ENCODE measurements at places on chromosomes 3 and 15.

DNA sequence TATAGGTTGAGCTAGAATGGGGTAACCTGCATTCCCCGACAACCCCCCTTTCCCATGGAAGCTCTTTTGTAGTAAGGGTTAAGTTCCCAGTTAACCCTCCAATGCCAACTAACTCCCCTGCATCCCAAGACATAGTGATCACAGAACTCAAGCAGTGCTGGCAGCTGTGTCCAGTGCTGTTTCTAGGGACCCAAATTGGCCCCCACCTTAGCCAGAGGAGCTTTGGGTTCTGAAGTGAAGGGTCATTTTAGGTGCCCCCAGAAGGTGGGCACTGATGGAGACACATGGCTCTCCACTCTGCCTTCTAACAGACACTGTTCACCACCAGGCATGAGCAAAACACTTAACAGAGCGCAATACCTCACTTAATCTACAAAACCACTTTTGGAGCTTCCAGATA, 7.1 kb downstream of the FBXL22 start:
- no peak for DNase-seq

DNA sequence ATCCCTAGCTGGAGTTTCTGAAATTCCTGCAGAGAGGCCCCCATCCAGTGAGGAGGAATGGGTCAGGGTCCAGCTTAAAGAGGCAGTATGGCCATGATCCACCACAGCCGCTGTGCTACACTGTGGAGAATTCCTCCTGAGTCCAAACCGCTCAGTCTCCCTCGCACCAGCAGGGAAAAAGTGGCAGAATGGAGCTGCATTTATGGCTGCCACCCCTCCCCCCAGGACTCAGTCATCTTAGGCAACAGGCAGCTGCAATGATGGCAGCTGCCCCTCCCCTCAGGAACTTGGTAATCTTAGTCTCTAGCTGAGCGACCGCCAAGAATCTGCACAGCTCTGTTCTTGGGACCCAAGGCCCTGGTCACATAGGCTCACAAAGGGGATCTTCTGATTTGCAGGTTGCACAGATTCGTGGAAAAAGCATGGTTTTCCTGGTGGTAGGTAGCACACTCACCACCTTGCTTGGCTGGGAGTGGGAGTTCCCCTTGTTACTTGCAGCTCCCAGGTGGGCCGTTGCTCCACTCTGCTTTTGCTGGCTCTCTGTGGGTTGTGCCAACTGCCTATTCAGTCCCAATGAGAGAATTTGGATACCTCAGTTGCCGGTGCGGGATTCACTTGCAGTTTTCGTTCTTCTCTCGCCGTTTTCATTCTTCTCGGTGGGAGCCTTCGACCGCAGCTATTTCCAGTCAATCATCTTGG, 204.1 kb downstream of the STXBP5L start:
- no peak for DNase-seq

- no peak for DNase-seq
Measured at GRCh38 chr3:47867451-47868044, 64.6 kb downstream of the DHX30 start.

GRCh38 chr15:63107895-63108546, 13.6 kb upstream of the LACTB start:
- DNase-seq: peak; percentile 100

- no peak for DNase-seq
Measured at GRCh38 chr3:25690768-25691533, 26.2 kb upstream of the TOP2B start.

DNA sequence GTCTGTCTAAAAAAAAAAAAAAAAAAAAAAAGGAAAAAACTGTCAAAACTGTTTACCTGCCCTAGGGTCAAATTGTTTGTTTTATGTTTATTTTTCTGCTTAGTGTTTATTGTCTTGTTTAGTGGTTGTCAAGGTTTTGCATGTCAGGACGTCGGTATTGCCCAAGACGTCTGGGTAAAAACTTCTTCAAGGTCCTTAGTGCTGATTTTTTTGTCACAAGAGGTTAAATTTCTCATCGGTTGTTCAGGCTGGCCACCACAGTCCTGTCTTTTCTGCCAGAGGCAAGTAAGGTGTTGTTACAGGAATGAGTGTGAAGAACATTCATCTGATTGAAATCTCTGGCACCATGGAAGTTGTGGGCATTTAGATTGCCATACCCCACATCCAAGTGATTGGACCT, 7.0 kb downstream of the DET1 start:
- no peak for DNase-seq

- DNase-seq: no peak
Measured at GRCh38 chr15:67076147-67076843, 10.9 kb downstream of the SMAD3 start.

- no peak for DNase-seq
Measured at GRCh38 chr3:163722405-163722804, 1355.9 kb downstream of the SI start.

GRCh38 chr3:105715372-105715771, 153.4 kb downstream of the CBLB start:
- DNase-seq: peak; percentile 60

- DNase-seq: peak; percentile 90
Measured at GRCh38 chr15:57220205-57220604, 156.1 kb upstream of the CGNL1 start.

GRCh38 chr3:183449391-183449790, 21.0 kb upstream of the MCF2L2 start:
- DNase-seq: no peak

GRCh38 chr15:74907163-74907870, 666 bp upstream of the FAM219B start:
- DNase-seq: no peak

DNA sequence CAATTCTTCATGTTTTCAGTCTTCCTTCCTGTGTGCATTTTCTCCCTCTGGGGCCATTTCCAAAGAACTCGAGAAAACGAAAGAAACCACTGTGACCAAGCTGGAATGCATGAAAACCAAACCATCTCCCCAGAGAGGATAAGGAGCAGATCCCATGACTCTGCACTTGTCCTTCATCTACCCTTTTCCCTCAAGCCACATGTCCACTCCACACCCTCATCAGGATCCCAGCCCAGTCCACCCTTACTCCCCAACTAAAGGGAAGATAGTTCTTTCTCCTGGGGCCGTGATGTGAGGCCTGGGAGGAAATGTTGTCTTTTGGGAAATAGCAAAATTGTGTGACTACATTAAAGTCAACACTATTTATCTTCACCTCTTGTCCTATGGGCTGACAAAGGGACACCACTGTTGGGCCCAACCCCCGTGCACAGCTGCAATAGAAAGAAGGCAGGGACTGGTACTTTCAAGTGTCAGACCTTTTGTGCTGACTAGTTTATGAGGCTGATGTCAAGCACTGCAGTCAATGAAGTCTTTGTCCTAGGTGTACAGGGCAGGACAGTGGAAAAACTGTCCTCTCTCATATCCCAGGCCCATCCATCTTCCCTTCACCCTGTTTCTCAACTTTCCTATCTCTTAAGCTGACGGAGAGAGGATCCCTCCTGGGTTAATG, 487.1 kb upstream of the NR2F2 start:
- DNase-seq: peak; percentile 37

DNA sequence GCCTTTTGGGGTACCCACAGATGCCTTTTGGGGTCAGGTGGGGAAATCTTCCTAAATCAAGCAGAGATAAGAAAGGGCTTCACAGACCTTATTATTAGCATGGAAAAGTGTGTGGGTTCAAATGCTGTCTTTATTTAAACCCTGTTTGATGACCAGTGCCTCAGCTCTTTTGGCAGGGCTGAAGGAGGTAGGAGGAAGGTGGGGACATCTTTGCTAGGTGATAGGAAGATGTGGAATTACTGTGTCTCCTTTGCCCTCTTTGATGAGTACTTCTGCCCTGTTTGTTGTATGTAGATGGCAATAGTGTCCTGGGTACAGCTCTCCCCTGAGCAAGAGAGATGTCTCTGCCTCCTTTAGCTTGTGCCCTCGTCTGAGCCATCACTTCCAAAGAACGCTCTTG, 333.3 kb upstream of the ROPN1 start:
- no peak for DNase-seq

DNA sequence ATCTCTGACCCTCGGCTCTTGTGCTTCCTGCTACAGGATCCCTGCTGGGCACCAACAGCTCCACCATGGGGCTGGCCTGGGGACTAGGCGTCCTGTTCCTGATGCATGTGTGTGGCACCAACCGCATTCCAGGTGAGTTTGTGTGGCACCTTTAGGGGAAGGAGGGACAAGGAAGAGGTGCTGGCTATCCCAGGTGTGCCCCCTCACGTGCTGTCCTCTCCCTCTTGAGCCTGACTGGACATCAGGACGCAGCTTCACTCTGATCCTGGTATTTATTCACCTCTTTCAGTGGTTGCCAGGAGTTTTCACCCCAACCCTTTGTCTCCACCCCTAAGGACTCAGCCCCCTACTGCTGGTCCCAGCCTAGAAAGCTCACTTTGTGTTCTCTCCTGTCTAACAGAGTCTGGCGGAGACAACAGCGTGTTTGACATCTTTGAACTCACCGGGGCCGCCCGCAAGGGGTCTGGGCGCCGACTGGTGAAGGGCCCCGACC, 960 bp downstream of the THBS1 start:
- peak; percentile 26 for DNase-seq

GRCh38 chr15:34584330-34584668, 848 bp upstream of the GOLGA8B start:
- no peak for DNase-seq

DNA sequence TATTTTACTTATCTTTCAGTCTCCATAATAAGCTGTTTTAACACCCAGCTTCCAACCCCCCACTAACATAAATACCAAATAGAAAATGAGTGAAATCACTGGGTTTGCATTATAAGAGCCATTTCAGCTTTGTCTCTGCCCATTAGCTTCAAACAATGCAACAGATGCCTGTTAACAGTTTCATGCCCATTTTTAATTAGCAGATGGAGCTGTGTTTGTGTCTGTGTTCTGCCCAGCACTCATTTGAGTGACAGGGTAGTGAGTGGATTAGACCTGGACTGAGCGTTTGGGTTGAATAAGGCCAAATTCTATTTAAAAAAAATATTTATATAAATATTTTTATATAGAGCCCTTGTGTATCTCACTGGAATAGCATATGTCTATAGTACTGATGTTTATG, 7.4 kb downstream of the RAB8B start:
- DNase-seq: no peak

DNA sequence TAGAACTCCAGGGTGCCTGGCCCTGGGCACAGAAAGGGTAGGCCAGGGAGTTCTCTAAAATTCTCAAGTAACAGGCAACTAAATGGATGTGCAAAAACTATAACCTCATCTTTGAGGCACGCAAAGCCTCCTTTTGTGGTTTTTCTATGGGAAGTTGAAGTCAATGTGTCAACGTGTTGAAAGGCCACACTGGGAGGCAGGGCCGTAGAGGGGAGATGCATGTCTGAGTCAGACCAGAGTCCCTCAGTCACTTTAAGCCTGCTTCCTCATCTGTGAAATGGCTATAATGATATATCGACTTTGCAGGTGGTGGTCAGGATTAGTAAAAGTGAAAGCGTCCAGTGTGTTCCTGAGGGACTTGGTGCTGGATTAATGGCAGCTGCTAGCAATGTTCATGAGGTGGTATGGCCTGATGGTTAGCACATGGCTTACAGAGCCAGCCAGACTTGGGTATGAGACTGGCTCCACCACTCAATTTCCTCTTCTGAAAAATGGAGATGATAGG, 17.0 kb downstream of the TGM5 start:
- peak; percentile 60 for DNase-seq

- DNase-seq: no peak
Measured at GRCh38 chr3:47512416-47513124, 942 bp downstream of the ELP6 start.

All from fibroblast of skin of left quadriceps (primary cell).